ENCODE measurements at places on chromosomes 16 and 17.

DNA sequence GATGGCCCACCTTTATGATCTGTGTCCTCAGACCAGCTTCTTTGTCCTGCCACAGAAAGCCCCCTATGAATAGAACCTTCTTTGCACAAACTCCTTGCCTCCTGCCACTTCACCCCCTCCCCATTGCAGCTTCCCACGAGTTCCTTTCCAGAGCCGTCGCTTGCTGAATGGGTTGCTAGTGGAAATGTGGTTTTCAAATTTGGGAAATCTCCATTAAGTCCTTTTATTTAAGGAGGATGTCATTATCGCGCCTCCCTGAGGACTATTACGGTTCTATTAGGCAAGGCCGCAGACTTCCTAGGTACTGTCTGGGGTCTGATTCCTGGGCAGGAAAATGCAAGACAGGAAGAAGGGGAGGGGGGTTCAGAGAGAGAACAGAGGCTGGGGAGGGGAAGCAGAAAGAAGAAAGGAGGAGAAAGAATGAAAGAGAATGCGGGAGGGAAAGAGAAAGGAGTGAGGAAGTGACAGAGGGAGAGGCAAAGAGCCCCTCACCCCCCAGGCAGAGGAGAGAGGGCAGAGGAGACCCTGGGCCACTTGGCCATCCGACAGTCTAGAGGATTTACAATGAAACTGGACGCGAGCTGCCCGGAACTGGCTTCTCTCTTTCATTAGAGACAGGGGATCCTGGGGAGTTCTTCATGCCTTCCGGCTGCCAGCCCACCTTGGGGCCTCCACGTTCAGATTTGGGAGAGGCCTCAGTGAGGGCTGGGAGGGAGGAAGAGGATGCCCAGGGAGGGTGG is 31.7 kb upstream of the ETV4 start:
- H3K27me3 ChIP-seq: peaks cover 21% of the 10 kb centered on the region
- H3K36me3 ChIP-seq: no peaks in the 10 kb centered on the region
- H3K4me1 ChIP-seq: peaks cover 11% of the 10 kb centered on the region

DNA sequence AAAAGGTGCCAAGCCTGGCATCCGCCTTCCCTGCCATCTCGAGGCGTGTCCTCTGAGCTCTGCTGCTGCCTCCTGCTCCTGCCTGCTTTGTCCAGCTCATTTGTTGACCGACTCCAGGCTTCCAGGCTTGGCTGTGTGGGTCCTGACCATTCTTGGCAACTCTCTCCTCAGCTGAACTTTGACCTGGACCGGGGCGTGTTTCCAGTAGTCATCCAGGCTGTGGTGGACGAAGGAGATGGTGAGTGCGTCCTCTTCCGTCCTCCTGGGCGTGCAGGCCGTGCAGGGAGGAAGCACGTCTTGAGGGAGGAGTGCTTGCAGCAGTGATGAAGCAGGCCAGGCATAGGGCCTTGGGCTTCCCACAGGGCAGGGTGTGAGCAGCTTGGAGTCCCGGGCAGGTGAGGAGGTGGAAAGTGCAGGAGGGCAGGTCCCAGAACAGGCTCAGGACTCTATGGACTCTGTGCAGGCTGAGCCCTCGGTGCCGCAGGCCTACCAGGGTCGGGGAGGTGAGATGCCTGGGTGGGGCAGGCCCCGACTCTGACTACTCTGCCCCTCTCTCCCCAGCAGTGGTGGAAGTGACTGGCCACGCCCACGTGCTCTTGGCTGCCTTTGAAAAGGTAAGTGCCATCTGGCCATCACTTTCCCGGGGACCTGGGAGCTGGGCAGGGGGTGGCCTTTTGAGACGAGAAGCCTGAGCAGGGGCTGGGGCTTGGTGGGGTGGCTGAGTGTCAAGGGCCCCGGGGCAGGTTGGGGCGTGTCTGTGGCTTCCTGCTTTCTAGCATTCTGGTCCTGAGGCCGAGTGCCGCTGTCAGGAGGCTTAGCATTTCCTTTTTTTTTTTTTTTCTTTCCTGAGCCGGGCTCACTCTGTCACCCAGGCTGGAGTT is 28.6 kb upstream of the NUDT16L1 start:
- H3K36me3 ChIP-seq: peaks cover 22% of the 10 kb centered on the region
- no peaks in the 10 kb centered on the region for H3K27me3 ChIP-seq
- peak overlapping the region; percentile 73 for H3K4me3 ChIP-seq
- peaks cover 28% of the 10 kb centered on the region for H3K4me1 ChIP-seq

- H3K36me3 ChIP-seq: no peaks in the 10 kb centered on the region
- H3K27me3 ChIP-seq: peaks cover 71% of the 10 kb centered on the region
- H3K4me1 ChIP-seq: no peaks in the 10 kb centered on the region
These were observed 2.5 kb downstream of the KRT32 start for GRCh38 chr17:41464682-41465081.

DNA sequence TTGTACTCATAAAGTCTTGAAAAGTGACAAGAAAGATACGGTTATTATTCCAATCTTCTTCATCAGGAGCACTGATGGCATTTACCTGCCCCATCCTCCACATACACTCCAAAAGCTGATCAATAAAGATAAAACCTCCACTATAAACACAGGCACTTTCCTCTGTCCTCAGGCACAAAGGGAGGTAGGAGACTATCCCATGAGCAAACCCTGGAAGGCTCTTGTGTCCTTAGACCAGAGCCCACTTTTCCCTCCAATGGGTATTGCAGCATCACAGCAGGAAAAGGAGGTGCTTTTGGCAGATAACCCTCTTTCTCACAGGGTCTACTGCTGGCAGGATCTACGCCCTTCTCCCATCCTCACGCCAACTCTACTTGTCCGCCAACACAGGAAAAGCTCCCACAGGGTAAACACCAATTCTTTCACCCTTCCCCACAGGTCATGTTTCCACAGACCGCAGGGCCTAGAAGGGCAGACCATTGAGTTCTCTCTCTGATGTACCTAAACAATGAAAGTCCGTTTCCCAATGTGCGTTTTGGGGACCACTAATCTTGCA is 28.7 kb downstream of the NXPH3 start:
- no peaks in the 10 kb centered on the region for H3K4me1 ChIP-seq
- H3K4me3 ChIP-seq: no peak overlapping the region
- H3K27ac ChIP-seq: no peak overlapping the region
- peaks cover 79% of the 10 kb centered on the region for H3K36me3 ChIP-seq

DNA sequence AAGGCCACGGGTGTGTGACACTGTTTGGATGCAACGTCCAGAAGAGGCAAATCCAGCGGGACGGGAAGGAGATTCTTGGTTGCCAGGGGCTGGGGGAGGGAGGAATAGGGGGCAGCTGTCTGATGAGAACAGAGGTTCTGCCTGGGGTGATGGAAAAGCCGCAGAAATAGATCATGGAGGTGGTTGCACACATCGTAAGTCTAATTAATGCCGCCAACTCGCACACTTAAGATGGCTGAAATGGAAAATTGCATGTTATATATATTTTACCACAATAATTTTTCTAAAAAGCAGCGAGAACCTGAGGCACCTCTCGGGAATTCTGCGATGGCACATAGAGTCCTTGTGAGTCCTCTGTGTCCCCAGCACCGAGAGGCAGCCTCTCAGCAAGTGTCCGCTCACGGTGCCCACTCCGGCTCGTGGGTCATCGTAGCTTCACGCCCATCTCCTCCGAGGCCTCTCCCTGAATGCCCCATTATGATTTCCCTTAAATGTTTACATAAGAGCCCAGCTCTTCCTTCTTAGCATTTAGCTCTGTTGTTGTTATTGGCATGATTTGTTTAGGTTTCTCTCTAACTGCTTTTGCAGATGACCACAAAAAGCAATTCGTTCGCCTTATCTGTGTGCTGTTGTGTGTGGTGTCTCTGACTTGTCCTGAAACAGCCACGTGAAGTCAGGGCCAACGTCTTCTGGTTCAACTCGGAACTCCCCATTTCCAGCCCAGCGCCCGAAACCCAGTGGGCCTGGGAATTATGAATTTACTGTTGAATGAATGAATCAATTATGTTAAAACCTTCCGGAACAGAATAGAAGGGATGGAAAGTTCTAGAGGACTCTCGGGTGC is 7.7 kb downstream of the WFDC1 start:
- no peaks in the 10 kb centered on the region for H3K36me3 ChIP-seq
- peaks cover 17% of the 10 kb centered on the region for H3K27me3 ChIP-seq
- no peak for DNase-seq
- H3K4me3 ChIP-seq: no peak overlapping the region
- no peaks in the 10 kb centered on the region for H3K4me1 ChIP-seq

DNA sequence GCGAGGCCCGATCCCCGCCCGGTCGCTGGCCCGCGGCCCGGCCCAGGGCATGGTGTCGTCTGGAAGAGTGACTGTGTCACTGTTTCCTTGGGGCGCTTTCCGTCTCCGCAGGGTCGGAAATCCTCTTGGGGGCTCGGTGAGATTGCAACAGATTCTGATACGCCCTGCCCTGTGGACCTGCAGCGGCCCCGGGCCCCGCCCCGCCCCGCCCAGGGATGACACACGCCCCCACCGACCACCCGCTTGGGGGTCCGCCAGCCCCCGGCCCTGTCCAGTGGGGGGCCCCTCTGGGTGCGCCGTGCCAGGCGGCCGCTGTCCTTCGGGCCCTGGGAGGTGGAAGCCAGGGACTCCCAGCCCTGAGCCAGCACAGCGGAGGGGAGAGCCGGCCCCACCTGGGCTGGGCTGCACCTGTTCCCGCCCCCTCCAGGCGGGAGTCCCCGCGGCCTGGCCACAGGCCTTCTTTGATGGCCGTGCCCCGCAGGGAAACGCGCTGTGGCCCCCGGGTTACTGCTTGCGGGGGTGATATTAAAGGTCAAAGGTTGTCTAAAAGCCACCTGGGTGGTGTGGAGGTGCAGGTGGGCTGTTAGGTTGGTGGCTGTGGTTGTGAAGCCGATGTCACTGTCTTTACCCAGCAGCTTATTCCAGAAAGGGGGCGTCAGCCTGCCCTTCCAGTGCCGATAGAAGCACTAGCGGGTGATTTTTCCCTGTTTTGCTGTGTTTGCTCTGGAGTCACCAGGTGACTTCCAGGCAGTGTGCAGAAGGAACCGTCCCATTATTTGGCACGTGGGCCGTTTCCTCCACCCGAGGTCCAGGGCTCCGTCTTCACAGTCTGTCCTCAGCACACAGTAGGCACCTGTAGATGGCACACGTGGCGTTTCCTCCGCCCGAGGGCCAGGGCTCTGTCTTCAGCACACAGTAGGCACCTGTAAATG is 752 bp downstream of the TBC1D24 start:
- H3K27me3 ChIP-seq: no peaks in the 10 kb centered on the region
- peaks cover 15% of the 10 kb centered on the region for H3K4me1 ChIP-seq
- H3K4me3 ChIP-seq: peak overlapping the region; percentile 71
- peak; percentile 31 for DNase-seq

- peaks cover 26% of the 10 kb centered on the region for H3K4me1 ChIP-seq
- H3K27me3 ChIP-seq: no peaks in the 10 kb centered on the region
- H3K27ac ChIP-seq: peak overlapping the region; percentile 20
- peak overlapping the region; percentile 81 for H3K4me3 ChIP-seq
- H3K36me3 ChIP-seq: peaks cover 20% of the 10 kb centered on the region
These were observed 861 bp downstream of the RAB11FIP3 start for GRCh38 chr16:426115-426905.

- no peaks in the 10 kb centered on the region for H3K27me3 ChIP-seq
- H3K4me1 ChIP-seq: peaks cover 40% of the 10 kb centered on the region
- no peak for DNase-seq
- H3K27ac ChIP-seq: no peak overlapping the region
These were observed 13.0 kb upstream of the GSE1 start for GRCh38 chr16:85600078-85600477.

- H3K36me3 ChIP-seq: peaks cover 16% of the 10 kb centered on the region
- no peak overlapping the region for H3K4me3 ChIP-seq
- peak overlapping the region; percentile 32 for H3K27ac ChIP-seq
These were observed 645.9 kb downstream of the WWOX start for GRCh38 chr16:78745108-78746019.

Measured in effector memory CD8-positive, alpha-beta T cell (primary cell).